ENCODE measurements at places on chromosomes 3 and 15. TPM values are rescaled to one million over a fixed set of nuclear protein-coding genes. Genes with fewer than 3 reads are reported as not detected.

Gene CAMK2N2
- 5.7 TPM for total RNA-seq

GRCh38 chr3:169618894-169619792 lies 44.4 kb downstream of the MECOM start:
- H3K4me1 ChIP-seq = no peaks in the 10 kb centered on the region
- H3K4me3 ChIP-seq = no peak overlapping the region
- no peak for DNase-seq

DNA sequence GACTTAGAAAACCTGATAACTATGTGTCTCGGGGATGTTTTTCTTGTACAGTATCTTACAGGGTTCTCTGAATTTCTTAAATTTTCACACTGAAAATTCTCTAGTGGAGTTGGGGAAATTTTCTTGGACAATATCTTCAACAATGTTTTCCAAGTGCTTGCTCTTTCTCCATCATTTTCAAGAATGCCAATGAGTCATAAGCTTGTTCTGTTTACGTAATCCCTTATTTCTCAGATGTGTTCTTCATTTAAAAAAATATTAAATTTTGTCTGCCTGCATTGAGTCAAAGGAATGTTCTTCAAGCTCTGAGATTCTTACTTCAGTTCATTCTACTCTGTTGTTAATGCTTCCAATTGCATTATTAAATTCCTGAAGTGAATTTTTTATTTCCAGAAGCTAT lies 21.9 kb upstream of the PLSCR2 start:
- H3K36me3 ChIP-seq = no peaks in the 10 kb centered on the region
- H3K4me1 ChIP-seq = no peaks in the 10 kb centered on the region
- no peak for DNase-seq
- no peak overlapping the region for H3K27ac ChIP-seq

DNA sequence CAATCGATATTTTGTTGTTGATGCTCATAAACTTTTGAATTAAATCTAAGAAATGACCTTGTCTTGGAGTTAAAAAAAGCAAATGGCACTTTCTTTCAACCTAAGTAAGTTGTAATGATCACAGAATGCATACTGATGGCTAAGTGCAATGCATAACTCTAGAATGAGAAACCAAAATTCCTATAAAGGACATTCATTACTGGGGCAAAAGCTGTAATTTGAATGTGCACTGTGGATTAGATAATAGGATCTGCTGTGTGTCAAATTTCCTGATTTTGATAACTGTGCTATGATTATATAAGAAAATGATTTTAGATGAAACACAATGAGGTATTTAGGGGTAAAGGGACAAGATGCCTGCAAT lies 14.3 kb downstream of the SIAH2 start:
- H3K36me3 ChIP-seq = no peaks in the 10 kb centered on the region
- no peak overlapping the region for H3K4me3 ChIP-seq
- H3K27me3 ChIP-seq = no peaks in the 10 kb centered on the region
- no peak for DNase-seq
- H3K4me1 ChIP-seq = peaks cover 12% of the 10 kb centered on the region

- DNase-seq = no peak
- H3K36me3 ChIP-seq = no peaks in the 10 kb centered on the region
- no peak overlapping the region for H3K27ac ChIP-seq
- H3K27me3 ChIP-seq = no peaks in the 10 kb centered on the region
- no peak overlapping the region for H3K4me3 ChIP-seq
Observed at GRCh38 chr3:160368804-160369203, 30.2 kb downstream of the IFT80 start.

DNA sequence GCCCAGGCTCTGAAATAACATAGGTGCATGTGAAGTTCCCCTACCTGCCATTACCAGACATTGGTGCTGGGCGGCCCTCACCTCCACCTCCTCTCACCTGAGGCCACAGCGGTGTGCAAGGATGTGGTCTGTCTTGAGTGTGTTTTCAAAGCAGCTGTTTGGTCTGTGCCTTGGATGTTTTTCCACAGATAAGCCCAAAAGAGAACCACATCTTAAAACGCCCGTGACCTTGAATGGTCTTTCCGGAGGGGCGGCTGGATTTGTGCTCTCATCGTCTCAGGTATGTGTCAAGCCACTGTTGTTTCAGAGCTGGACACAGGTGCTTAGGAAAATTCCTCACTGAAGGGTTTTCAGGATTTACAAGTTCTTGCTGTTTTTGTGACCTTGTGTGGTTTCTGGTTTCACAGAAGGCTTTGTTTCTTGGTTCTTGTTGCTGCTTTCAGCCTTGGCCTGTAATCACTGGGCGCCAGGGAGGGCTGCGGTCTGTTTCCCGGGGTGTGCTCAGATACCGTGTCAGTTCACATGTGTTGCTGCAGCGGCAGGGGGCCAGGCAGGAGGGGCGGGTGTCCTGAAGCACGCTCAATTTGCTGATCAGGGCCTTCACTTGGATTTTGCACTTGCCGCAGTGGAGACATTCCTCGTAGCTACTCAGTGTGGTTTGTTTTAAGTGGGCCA lies 128.4 kb downstream of the IGF1R start:
- peak overlapping the region; percentile 41 for H3K27ac ChIP-seq
- H3K4me3 ChIP-seq = no peak overlapping the region
- H3K4me1 ChIP-seq = peaks cover 79% of the 10 kb centered on the region
- no peak for DNase-seq
- H3K27me3 ChIP-seq = no peaks in the 10 kb centered on the region

DNA sequence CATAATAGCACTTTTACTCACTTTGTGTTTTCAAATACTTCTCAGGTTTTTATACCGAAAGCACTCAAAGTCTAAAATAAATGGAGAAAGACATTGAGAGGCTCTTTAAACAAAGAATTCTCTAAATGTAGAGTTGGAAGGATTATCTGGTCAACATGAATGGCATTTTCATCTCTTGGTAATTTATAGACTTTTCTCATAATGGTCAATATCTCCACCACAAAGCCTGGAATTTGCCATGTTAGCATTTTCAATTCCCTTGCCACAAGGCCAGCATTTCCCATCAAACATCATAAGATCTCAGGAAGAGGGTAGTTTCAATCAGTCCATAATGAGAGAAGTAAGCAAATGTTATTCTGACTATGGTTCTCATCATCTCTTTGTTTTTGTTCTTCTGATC lies 293.0 kb downstream of the CADM2 start:
- no peaks in the 10 kb centered on the region for H3K36me3 ChIP-seq
- no peak overlapping the region for H3K27ac ChIP-seq
- DNase-seq = no peak

DNA sequence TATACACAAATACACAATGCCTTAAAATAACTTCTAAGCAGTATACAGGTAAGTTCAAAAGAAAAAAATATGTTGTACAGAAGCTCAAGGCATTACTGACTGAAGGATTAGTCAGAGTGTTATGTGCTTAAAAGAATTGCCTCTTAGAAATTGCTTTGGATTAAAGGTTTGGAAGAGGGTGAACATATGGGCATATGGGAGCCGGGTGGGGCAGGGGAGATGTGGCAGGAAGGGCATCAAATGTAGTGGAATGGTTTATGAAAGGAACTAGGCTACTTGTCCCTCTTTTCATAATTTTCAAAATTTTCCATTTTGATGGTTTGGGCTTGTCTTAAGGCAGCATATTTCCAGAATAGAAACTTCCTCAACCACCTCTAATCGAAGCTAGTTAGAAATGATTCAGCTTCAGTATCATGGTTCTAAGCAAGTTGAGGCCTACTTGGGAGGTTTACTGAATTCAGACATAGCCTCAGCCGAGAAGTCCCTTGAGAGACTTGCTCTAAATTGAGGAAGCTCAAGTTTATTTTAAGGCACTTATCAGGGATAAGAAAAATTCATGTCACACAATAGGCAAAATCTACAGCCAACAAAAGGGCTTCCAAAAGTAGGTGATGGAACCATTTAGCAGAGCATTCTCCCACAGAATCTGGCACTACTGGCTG lies 10.1 kb upstream of the GOLGB1 start:
- H3K4me1 ChIP-seq = no peaks in the 10 kb centered on the region
- no peaks in the 10 kb centered on the region for H3K36me3 ChIP-seq
- H3K27me3 ChIP-seq = no peaks in the 10 kb centered on the region
- DNase-seq = no peak
- H3K27ac ChIP-seq = no peak overlapping the region

Gene ANKUB1
- not detected for total RNA-seq

DNA sequence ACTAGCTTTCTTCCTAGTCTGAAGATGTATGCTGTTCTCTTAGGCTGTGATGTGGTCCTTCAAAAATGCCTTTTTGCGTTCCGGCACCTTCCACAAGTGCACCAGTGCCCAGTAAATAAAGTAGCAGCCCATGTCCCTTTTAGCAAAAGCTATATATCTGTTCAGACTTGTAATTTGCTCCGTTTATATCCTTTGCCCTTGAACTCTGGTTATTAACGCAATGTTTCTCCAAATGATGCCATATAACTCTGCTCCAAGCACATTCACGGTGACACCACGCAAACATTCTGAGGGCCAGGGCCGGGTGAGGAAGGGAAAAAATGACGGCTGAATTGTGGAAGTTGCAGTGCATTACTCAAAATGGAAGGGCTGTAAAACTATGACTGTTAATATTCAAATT lies 1001.1 kb upstream of the NR2F2 start:
- H3K36me3 ChIP-seq = no peaks in the 10 kb centered on the region
- no peak overlapping the region for H3K27ac ChIP-seq
- H3K4me1 ChIP-seq = no peaks in the 10 kb centered on the region
- H3K4me3 ChIP-seq = no peak overlapping the region

GRCh38 chr15:74782259-74783071 lies 585 bp downstream of the CSK start:
- peak overlapping the region; percentile 87 for H3K4me3 ChIP-seq
- no peak for DNase-seq
- H3K27me3 ChIP-seq = no peaks in the 10 kb centered on the region
- peaks cover 3% of the 10 kb centered on the region for H3K36me3 ChIP-seq
- H3K4me1 ChIP-seq = peaks cover 44% of the 10 kb centered on the region
- H3K27ac ChIP-seq = peak overlapping the region; percentile 87

DNA sequence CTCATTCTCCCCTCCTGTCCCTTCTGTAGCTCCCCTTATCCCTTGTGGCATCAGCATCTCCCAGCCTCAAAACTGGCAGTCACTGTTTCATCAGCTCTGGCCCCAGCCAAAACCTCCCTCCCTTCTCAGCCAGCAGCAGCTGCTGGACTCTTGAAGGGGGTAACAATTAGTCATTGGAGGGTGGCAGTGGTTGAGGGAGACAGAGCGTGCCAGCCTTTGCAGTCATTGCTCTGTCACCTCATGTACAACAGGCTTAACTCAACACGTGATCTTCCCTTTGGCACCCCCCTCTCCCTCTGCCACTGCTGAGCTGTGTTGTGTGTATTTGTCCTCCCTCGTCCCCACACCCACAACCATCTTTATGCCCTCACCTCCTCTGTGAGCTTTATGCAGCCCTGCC lies 28.2 kb downstream of the RBP2 start:
- no peaks in the 10 kb centered on the region for H3K36me3 ChIP-seq
- no peaks in the 10 kb centered on the region for H3K4me1 ChIP-seq
- no peaks in the 10 kb centered on the region for H3K27me3 ChIP-seq
- no peak overlapping the region for H3K27ac ChIP-seq
- H3K4me3 ChIP-seq = no peak overlapping the region
- no peak for DNase-seq

Gene NDN
- not detected for total RNA-seq

DNA sequence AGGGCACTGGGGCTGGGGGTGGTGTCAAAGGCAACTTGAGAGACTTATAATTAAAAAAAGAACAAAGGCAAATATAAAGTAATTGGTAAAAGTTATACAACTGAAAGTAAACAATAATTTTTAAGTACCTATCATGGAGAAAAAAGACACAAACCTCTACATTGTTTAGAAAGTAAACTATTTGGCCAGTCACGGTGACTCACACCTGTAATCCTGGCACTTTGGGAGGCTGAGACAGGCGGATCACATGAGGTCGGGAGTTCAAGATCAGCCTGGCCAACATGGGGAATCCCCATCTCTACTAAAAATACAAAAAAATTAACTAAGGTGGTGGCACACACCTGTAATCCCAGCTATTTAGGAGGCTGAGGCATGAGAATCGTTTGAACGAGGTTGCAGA lies 25.8 kb downstream of the RPSA start:
- DNase-seq = no peak
- no peak overlapping the region for H3K4me3 ChIP-seq
- H3K27me3 ChIP-seq = no peaks in the 10 kb centered on the region
- H3K4me1 ChIP-seq = no peaks in the 10 kb centered on the region

Gene P2RY14
- not detected for total RNA-seq

DNA sequence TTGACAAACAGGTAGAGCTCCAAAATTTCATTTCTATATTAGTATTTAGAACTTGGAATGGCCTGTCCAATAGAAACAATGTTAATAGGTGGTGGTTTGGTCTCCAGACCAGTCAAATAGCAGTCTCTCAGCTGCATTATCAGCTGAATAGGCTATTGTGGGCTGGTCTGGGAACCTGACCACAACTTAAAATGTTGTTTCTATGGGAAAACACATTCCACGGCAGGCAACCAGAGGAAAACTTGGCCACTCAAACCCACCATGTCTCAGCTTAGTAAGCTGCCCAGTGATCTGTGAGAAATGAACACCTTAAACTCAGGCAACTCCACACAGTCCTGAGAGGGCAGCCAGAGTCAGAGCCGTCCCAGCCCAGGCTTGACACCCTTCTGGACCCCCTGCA lies 20.4 kb downstream of the FBN1 start:
- no peak overlapping the region for H3K4me3 ChIP-seq
- no peak for DNase-seq
- no peaks in the 10 kb centered on the region for H3K4me1 ChIP-seq
- H3K36me3 ChIP-seq = no peaks in the 10 kb centered on the region

Gene COL8A1
- total RNA-seq = 0.13 TPM

- H3K4me1 ChIP-seq = peaks cover 16% of the 10 kb centered on the region
- no peaks in the 10 kb centered on the region for H3K27me3 ChIP-seq
- H3K4me3 ChIP-seq = peak overlapping the region; percentile 67
- DNase-seq = no peak
- peak overlapping the region; percentile 92 for H3K27ac ChIP-seq
Observed at GRCh38 chr15:74598126-74598842, 17.4 kb upstream of the CLK3 start.

Gene STRIT1
- total RNA-seq = not detected

Gene LRRC34
- 1.2 TPM for total RNA-seq

Gene FAM3D
- total RNA-seq = not detected

DNA sequence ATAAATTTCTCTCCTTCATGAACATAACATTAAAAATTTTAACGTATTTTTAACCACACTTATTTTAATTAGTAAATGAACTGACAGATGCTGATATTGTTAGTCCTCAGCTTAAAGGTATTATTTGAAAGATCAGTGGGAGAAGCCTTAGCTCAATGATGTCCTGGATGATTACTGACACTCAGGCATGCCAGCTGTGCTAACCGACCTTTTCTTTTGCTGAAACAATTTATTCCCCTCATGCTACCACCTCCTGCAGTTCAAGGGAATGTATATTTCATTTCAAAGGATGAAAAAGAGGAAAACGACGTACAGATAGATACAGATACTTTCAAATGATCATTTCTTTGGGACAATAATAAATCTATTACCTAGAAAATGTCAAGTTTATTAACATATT lies 620.8 kb downstream of the FGF12 start:
- H3K36me3 ChIP-seq = no peaks in the 10 kb centered on the region
- H3K27ac ChIP-seq = no peak overlapping the region
- H3K4me1 ChIP-seq = no peaks in the 10 kb centered on the region
- H3K4me3 ChIP-seq = no peak overlapping the region
- no peaks in the 10 kb centered on the region for H3K27me3 ChIP-seq
- no peak for DNase-seq

- no peak overlapping the region for H3K27ac ChIP-seq
- no peaks in the 10 kb centered on the region for H3K27me3 ChIP-seq
- DNase-seq = no peak
- H3K36me3 ChIP-seq = no peaks in the 10 kb centered on the region
- no peaks in the 10 kb centered on the region for H3K4me1 ChIP-seq
Observed at GRCh38 chr3:89613241-89613640, 505.8 kb downstream of the EPHA3 start.

GRCh38 chr3:4978966-4979427 lies 240 bp upstream of the BHLHE40 start:
- H3K4me3 ChIP-seq = peak overlapping the region; percentile 92
- H3K4me1 ChIP-seq = peaks cover 18% of the 10 kb centered on the region
- peaks cover 13% of the 10 kb centered on the region for H3K36me3 ChIP-seq
- no peaks in the 10 kb centered on the region for H3K27me3 ChIP-seq
- no peak for DNase-seq
- H3K27ac ChIP-seq = no peak overlapping the region

All from Panc1 (cell line).